ENCODE measurements at places on chromosomes 12 and 14.
A peak's percentile ranks its signal among the peaks of the same experiment; 100 is the strongest.

DNA sequence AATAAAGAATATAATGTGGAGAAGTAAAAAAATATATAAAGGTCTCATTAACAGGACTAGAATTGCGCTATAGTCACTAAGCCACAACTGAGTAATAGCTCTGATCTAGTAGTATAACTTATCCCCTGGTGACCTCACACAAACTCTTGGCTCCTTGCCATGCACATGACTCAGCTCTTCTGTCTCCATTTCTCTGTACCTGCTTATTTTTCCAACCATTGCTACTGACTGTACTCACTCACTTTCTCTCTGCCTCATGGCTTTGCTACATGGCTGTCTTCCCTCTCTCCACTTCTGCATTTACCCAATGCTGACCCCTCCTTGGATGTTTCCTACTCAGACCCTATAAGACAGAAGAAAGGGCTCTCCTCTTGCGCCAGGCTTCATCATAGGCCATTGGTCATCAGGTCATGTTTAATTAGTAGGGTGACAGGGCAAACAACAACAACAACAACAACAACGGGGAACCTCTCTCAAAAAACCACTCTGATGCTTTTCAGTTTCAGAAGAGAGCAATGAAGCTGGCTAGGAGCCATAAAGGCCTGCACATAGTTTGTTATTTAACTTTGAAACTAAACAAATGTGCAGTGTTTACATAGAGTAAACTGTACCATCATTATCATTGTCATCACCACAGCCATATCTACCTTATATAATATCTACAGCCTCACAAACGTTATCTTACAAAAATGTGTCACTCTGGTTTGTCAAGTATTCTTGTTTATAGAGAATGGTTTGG lies 25.6 kb upstream of the KRAS start:
- DNase-seq = no peak

DNA sequence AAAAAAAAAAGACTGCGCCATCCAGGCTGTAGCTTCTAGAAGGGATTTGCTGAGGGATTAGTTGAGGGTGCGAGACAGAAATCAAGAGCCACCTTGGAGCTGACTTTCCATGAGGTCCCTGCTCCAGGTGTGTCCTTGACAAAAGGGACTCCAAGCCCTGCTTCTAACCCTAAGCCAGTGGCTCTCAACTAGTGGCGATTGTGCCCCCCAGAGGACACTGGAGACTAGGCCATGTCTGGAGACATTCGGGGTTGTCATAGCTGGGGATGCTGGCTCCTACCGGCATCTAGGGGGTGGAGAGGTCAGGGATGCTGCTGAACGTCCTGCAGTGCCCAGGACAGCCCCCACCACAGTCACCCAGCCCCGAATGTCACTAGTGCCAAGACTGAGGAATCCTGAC lies 40.6 kb downstream of the SPRING1 start:
- no peak for DNase-seq

GRCh38 chr12:106138633-106139421 lies at the start of gene NUAK1:
NUAK1 (minus strand) TSS chr12:106138954; CDS start chr12:106138653, 301 bp downstream.
- DNase-seq = no peak

- DNase-seq = no peak
These were observed 375.1 kb downstream of the BMP4 start for GRCh38 chr14:53581504-53581903.

DNA sequence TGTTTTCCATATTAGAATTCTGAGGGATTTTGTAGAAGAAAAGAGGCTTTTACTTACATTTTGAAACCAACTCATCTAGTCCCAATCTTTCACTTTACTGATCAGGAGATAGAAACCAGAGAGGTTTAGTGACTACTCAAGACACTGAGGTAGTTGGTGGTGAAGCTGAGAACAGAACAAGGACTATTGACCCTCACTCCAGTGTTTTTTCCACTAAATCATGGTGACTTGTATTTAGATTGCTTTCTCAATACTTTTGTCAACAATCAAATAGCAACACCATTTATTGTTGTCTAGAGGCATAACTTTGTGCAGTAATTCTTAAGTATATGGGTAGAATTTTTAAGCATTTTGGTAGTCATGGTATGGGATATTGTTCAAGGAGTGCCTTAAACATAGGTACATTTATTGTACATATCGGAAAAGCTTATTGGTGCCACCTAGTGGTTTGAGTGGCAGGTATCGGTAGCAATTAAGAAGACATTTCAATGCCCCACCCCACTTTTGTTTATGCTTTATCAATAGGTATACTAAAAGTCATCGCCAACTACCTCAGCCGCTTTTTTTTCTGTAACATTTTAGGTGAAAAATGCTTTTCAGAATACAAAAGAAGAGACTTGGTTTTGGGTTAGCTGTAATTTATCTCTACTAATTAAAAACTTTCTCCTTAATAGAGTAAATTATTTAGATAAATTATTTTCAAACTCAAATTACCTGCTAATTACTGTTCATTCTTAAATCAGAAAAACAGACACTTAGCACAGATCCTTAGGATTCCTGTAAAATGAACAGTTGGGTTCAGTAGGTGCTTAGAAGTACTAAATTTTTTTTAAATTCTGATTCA lies 47.3 kb upstream of the PAWR start:
- no peak for DNase-seq

- no peak for DNase-seq
These were observed 414.9 kb downstream of the APAF1 start for GRCh38 chr12:99059824-99060511.

- no peak for DNase-seq
These were observed 97.9 kb downstream of the TNFAIP2 start for GRCh38 chr14:103220982-103221641.

DNA sequence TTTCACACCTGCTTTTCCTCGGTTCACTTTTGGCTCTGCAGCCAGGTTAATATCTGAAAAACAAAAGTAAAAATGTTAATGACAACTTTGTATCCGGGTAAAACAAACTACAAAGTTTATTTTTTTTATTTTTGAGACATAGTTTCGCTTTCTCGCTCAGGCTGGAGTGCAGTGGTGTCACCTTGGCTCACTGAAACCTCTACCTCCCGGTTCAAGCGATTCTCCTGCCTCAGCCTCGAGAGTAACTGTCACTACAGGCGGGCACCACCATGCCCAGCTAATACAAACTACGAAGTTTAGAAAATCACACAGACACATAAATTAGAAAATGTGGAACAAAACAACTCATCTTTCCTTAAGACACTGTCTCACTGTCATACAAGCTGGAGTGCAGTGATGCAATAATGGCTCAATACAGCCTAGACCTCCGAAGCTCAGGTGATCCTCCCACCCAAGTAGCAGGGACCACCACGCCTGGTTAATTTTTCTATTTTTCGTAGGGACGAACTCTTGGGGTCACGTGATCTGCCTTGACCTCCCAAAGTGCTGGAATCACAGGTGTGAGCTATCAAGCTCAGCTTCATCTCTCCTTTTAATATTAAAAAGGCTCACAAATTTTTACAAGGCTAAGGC lies 38.1 kb downstream of the HNRNPC start:
- peak; percentile 32 for DNase-seq

GRCh38 chr14:82079553-82079952 lies 545.9 kb upstream of the SEL1L start:
- DNase-seq = no peak

DNA sequence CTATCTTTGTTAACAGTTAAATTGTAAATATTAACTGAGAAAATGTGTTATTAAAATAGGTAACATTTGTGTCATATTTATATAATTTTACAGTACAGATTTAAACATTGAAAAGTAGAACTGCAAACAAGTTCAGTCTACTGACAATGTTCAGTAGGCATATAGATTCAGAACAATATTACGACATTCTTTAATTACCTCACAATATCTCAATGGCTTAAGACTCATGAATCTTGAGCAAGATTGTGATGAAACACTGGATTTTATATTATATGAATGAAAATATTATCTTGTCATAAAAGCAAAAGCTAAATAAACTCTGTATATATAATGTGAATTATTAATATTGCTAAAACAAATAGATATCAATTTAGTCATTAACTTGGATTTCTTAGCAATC lies 194.9 kb downstream of the ADAMTS20 start:
- DNase-seq = no peak

- peak; percentile 69 for DNase-seq
These were observed 25.6 kb downstream of the CALCOCO1 start for GRCh38 chr12:53701518-53702264.

GRCh38 chr14:52265253-52265652 lies 2.2 kb upstream of the PTGDR start:
- no peak for DNase-seq

DNA sequence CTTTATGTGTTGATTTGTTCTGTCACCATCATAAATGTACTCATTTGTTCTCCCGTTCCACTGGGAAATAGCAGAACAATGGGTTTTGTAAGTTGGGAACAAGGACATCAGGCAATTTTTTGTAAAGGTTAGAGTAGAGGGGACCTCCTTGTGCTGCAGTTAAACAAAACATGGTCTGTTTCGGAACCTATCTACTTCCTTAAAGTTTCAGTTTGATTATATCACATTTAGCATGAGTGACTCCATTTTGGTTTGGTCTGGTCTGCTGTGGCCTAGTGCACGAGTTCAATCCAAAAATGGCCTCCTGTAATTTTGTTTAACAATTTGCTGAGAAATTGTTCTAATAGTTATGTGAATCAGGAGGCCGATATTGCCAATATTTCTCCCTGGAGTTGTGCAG lies 372.7 kb downstream of the NUAK1 start:
- no peak for DNase-seq

DNA sequence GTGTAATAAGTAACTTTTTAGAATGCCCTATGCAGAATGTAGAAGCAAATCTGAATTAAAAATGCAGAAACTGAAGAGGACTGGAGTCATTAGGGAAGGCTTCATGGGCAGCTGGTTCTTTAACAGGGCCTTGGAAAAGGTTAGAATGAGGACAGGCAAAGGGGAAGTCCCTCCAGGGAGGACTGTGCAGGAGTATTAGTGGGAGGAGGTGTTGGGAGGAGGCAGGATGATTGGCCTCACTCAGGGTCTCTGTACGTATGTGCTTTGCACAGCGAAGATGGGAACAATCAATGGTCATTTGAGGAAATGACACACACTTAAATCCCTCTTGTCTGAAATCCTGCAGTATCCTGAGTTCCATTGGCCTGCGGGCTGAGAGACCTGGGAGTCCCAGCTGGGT lies 119.7 kb downstream of the PTCSC3 start:
- DNase-seq = no peak

GRCh38 chr12:101703487-101703886 lies 6.0 kb downstream of the CHPT1 start:
- no peak for DNase-seq

DNA sequence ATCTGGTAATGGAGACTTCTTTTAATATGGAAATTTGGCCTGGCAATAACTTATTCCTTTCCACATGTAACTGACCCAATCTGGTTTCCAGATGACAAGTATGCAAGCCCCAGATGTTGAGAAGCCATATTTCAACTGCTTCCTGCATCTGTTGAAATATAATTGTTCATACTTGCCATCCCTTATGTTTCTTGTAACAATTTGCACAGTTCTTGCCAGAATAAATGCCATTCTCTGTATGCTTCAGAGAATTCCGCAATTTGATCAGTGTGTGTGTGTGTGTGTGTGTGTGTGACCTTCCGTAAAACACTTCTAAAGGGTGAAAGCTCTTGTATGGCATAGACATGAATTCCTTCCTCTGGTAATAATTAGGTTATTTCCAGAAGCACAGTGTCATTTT lies 1.8 kb upstream of the CLEC2A start:
- no peak for DNase-seq

DNA sequence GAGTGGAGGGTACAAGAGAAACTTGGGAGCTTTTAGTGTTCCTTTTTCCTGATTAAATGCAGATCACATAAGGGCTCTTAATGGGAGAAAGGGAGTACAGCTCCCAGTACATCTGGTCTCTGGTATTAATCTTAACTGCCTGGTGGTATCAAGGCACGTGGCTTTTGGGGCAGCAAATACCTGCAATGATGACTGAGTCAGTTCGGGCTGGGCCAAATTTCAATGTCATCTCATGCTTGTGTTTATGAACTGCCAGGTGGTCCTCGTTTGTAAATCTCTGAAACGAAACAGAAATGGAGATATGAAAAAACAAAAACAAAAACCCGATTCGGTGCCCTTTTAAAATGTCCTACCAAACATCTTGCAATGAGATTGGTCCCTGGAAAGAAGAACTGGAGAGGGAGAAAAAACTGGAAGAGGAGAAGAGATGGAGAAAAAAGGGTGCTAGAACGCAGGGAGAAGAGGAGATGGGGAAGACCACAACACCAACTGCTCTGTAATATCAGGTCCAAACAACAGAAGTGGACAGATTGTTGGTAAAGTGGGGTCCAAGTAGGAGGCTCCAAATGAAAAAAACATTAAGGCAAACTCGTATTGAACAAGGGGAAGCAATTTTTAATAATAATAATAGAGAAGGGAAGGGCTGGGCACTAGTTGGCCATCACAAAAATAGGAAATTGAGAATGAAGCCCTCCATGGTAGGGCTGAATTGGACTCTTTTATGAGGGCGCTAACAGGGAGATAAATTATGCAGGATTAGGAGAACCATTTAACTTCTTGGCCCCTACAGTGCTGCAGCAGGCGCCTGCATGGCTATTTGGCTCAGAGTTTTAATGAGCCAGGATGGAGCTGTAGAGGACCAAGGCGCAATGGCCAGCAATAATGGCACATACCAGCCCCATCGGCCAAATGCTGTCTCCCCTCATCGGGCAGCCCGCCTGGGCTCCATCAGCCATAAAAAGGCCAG lies 45.4 kb upstream of the NPFF start:
- DNase-seq = no peak

DNA sequence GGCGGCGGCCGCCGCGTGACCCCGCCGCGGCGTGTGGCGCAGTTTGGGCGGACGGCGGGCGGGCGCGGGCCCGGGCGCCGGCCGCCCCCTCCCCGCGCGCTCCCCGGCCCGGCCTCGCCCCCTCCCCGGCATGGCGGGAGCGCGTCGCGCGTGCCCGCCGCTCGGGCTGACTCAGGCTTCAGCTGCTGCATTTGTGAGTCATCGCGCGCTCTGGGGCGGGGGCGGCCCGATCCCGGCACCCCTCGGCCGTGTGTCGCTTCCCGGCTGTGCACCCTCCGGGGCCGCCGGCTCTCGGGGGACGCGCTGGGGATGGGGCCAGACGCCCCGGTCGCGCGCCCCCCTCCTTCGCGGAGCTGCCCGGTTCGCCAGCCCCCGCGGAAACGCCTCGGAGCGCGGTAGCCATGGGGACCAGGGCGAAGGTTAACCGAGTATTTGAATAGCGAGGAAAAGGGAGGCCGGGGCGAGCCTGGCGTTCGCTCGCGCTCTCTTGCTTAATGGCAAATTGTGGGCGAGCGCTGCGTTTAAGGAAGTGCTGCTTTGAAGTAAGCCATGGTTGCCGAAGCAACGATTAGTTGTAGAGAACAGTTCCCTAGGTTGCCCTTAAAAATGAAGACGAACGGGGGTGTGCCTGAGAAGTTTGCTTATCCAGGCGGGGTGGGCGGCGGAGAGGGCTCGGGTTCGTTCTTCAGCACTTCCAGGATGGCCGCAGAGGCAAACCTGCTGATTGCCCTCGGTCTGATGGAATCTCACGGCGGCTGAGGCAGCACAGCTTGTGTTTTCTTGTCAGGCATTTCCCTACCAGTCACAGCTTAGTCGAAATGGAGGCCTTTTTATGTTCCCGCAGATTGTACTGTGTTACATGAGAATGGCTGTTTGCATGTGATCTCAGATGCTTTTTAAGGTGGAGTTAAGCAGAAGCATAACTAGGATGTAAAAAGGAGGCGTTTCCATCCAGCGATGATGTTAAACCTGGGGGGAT lies 896 bp downstream of the EIF5 start:
- peak; percentile 57 for DNase-seq

All from naive thymus-derived CD8-positive, alpha-beta T cell (primary cell).